ENCODE measurements at places on chromosomes 1 and 21.

- DNase-seq: no peak
Observed at GRCh38 chr1:39671793-39672550, at the start of gene NT5C1A. TSS of gene NT5C1A (minus strand) at chr1:39672107. CDS start at chr1:39672038, 69 bp downstream.

DNA sequence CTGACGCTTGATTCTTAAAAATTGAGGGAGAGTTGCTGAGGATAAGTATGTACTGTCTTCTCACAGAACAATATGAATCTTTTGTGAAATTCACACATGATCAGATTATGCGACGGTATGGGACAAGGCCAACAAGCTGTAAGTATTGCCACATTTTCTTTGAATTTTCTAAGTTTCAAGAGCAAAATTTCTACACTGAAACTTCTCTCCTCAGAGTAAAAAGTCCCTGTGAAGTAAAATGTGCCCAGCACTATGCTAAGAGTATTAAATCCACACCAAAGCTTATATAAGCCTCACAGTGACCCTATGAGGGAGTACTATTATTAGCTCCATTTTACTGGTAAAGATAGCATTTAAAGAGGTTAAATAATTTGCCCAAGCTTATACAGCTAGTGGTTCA is 12.2 kb downstream of the AKIRIN1 start:
- no peak for DNase-seq

DNA sequence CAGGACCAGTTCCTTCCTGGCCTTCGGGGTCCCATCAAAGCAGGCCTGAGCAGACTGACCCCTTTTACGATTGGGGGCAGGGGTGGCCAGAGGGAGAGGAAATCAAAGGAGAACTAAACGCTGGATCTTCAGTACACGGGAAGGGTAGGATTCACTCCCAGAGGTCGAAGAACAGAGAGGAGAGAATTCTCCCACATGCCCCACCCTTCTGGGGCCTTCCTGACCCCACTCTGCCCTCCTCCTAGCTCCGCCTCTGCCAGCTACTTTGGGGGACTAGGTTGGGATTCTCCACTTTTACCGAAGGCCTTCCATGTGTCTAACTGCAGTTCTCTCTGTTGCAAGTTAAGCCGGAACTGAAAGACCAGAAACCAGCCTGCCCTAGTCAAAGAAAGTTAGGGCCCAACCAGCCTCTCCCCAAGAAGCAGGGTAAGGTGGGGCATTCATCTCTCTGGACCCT is 654 bp upstream of the ARHGEF2 start:
- DNase-seq: no peak

DNA sequence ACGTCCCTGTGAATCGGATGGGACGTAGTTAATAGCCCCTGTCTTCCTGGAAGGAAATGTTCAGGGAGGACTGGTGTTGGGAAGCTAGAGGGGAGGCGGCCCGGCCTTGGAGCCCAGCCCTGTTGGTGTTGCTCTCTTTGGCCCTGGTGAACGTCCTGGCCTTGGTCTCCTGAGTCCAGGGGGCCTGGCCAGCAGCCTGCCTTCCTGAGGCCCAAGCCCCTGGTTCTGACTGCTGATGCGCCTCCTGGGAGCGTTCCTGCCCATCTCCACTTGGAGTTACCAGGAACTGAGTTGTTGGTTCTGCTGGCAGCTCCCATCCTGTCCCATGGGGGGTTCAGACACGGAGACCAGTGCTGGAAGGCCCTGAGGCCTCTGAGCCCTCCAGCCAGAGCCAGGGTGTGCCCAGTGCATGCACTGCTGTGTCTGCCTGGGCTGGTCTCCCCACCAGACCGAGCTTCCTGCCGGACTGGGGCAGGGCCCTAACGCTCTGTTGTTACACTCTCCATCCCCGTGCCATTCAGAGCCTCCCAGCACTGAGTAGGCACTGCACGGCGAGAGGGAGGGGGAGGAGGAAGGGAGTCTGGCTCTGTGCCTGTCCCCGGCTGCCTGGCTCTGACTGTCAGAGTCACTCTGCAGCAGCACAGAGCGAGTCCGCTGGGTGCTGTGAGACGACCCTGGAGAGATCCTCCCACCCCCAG is 382.5 kb upstream of the VAMP3 start:
- DNase-seq: no peak

GRCh38 chr1:219404629-219405028 is 208.3 kb downstream of the ZC3H11B start:
- no peak for DNase-seq

DNA sequence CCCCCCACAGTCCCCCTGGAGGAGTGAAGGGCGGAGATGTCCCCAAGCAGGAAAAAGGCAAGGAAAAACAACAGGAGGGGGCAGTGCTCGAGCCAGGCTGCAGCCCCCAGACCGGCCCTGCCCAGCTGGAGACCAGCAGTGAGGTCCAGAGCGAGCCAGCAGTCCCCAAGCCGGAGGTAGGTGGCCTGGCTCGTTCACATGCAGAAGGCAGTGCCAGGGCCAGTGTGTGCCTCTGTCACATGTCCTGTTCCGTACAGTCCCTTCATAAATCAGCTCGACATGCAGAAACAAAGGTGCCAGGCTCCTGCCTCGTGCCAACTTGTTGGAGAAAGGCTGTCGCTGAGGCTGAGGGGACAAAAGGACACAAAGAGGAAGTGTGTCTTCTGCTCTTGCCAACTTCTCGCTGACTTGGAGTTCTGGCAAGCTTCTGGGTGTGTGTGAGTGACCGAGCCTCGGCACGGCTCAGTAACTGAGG is 24.1 kb upstream of the MPZL1 start:
- DNase-seq: no peak

DNA sequence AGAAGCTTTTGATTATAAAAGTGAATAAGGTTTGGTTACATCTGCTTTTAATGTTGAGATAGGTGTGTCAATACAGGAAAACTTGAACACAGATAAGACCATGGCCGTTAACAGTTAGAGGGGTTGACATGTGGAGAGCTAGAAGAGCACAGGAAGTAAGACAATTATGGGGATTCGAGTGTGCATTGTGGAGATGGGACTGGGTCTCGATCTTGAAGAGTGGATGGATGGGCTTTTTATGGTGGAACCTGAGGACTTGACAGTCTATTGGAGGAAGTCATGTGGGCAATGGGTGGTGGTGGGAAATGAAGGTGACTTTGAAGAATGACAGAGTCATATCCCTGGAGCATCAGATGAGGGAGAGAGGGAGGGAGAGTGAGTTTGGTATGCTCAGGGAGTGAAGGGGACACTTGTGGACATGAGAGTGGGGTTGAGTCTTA is 12.1 kb downstream of the DYRK1A start:
- DNase-seq: no peak

DNA sequence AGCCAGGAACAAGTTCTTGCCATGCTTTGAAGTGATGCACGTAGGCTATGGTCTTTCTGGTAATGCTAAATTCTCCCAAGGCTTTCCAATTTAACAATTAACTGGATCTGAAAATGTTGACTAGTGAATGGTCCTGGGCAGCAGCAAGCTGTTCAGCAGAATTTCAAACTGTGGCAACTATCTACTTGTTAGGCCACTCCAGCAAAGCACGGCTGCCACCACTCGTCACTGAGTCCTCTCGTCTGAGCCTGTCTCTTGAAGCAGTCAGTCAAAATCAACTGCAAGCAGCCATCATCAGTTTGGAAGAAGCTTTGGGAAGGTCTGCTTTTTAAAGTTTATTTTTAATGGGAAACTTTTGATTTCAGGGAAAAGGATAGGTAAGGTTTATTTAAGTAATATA is 6.1 kb downstream of the FLVCR1 start:
- DNase-seq: no peak

DNA sequence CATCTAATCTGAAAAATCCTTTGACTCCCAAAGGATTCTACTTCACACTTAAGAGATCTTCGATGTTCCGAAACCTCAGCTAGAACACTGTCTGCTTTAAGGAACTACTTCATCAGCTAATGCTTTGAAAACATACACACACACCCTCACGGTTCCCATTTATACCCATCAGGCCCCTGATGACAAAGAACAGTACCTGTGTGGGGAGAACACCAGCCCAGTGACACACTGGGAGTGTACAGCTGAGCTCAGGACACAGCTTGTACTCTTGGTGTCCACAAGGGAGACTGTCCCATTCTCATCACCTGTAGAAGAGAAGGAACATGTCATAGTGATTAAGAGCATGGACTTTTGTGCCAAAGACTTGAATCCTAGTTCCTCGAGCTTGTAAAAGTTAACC is 6.6 kb downstream of the WDR77 start:
- no peak for DNase-seq

GRCh38 chr1:241596633-241597032 is 43.5 kb downstream of the CHML start:
- no peak for DNase-seq

DNA sequence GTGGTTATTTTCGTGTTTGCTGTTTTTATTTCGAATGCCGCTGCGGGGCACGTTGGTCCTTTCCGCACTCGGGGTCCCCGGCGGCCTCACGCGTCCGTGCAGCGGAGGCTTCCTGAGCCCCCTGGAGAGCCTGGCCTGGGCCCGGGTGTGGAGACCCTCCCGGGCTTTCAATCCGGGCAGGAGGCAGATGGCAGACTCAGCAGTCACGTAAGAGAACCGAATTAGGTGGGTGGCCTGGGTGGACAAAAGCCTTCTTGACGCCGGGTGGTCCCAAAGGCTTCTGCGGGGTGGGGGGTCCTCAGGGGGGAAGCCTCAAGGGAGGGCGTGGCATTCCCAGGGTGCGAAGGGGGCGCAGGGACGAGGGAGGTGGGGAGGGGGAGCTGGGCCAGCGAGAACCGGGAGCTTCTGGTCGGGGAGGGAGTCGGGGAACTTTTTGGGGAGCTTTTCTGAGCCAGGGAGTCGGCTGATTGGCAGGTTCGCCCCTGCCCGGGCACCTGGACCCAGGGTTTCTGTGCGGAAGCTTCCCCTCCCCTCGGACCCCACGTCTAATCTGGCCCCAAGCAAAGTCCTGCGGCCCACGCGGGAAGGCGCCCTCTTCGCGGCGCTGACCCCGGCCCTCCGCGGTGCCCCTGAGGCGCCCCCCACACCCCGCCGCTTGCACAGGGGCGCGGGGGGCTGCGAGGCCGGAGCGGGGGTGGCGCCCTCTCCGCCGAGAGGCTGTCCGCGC is 1.3 kb upstream of the HES4 start:
- DNase-seq: no peak

- no peak for DNase-seq
Observed at GRCh38 chr1:56311766-56312165, 267.6 kb downstream of the PLPP3 start.

DNA sequence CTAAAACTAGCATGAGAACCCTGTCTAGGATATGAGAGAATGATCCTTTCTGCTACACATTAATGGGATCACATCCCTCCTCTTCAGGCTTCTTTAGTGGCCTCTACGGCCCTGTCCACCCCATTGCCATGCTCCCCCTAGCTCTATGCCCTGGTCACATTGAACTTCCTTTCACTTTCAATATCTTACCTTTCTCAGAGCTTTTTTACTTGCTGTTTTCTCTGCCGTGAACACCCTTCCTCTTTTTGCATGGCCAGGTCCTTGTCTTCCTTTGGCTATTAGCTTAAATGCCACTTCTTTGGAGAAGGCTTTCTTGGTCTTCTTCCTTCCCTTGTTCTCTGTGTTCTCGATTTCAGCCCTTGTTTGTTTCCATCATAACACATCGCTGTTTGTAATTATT is 97.4 kb downstream of the GIPC2 start:
- no peak for DNase-seq

GRCh38 chr1:41515131-41515678 is 30.7 kb upstream of the EDN2 start:
- no peak for DNase-seq

- no peak for DNase-seq
Observed at GRCh38 chr1:34839526-34840305, 19.8 kb downstream of the SMIM12 start.

- no peak for DNase-seq
Observed at GRCh38 chr1:48120621-48121020, 101.9 kb upstream of the SLC5A9 start.

GRCh38 chr1:205062319-205062718 is 19.3 kb downstream of the CNTN2 start:
- no peak for DNase-seq

DNA sequence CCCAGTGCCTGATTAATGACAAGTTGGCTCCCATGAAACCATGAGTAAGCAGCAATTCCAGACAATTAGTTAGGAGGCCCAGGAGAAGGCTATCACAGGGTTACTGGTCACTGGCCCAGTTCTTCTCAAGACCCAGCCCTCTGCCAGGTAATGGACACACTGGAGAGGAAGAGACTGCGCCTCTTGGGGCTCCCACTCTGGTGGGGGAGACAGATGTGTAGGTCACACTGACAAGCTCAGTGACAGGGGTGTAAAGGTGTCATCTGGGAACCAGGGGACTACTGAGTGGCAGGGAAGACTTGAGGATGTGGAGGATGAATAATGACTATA is 4.9 kb downstream of the HPCA start:
- no peak for DNase-seq

GRCh38 chr1:71047635-71048607 is at the start of gene PTGER3:
TSS of gene PTGER3 (minus strand) at chr1:71047816. CDS start at chr1:71047577, 239 bp downstream.
- no peak for DNase-seq

GRCh38 chr1:204683284-204684205 is 2.0 kb downstream of the LRRN2 start:
- no peak for DNase-seq

- DNase-seq: no peak
Observed at GRCh38 chr1:62706985-62707743, 19.0 kb upstream of the DOCK7 start.

DNA sequence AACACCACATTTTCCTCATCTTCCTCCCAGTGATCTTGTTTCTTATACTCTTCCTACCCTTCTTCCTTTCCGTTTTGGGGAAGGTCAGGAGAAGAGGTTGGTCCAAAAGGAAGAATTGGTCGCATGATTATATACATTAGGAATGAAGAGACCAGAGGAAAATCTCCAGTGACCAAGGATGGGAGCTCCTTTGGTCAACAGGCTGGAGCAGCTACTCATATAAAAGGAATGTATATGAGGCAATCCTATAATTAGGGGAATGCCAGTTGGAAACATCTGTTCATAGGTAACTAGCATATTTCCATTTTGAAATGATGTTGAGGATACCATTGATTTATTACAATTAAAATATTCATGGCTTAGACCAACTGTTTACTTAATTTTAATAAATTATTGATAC is 114.5 kb downstream of the LRRC40 start:
- DNase-seq: no peak
